ENCODE measurements at places on chromosomes 5 and 9. TPM values are rescaled to one million over a fixed set of nuclear protein-coding genes. Genes with fewer than 3 reads are reported as not detected.

DNA sequence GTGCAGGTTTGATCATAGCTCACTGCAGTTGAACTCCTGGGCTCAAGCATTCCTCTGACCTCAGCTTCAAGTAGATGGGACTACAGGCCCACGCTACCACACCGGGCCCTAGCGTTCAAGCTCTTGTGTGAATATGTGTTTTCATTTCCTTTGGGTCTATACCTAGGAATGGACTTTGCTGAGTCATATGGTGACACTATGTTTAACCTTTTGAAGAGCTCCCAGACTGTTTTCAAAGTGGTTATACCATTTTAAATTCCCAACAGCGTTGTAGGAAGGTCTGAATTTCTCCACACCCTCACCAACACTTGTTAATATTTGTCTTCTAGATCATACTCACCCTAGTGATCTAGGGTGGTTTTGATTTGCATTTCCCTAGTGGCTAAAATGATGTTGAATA lies 33.5 kb downstream of the FAF2 start:
- no peak for DNase-seq

Gene TRIM7
- 9.0 TPM for total RNA-seq

DNA sequence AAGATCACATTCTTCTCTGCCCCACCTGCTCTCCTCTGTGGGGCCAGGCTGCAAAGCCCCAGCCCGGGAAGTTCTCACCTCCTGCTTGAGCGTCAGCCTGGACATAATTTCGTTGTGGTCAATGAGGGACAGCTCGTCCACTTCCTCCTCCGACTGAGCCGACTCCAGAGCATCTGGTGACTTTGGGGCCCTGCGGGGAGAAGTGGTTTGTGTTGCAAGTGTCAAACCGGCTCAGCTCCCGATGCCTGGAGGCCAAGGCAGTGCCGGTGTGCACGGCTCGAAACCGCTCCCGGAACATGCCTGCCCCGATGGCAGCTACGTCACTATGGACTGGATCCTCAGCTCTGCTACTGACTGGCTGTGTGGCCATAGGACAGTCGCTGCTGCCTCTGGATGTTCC lies 52.8 kb downstream of the PRRT1B start:
- DNase-seq = peak; percentile 52

GRCh38 chr5:145568581-145568980 lies 266.6 kb downstream of the PRELID2 start:
- DNase-seq = no peak

Gene NKD2
- total RNA-seq = 4.4 TPM

- no peak for DNase-seq
Measured at GRCh38 chr5:73303148-73304079, 130.4 kb downstream of the TMEM174 start.

Gene TMEFF1
- 0.35 TPM for total RNA-seq

DNA sequence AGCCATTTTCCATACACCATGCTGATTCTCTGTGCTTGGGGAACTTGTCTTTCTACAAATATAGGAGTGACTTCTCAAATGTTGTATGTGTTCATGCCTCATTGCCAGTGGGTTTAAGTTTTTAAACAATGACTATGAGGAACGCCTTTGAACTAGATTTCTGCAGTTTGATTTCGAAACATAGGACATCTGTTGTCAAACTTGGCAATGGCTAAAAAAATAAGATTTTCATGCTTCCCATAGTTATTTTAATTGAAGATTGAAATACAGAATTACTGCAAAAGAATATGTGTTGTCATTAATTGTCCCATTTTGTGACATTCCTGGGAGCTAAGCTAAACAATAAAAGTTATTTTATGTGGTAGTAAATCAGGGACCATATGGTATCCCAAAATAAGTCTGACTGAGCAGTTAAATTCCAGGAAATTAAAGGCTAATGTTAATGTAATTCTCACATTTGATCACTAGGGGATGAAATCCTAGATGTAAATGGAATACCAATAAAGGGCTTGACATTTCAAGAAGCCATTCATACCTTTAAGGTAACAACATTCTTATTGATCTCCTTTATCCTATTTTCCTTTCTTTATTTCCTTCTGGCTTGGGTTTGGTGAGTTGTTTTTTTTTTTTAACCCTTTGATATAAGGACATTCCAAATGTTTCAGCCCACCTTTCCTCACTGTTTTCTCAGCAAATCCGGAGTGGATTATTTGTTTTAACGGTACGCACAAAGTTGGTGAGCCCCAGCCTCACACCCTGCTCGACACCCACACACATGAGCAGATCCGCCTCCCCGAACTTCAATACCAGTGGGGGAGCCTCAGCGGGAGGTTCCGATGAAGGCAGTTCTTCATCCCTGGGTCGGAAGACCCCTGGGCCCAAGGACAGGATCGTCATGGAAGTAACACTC lies 116.7 kb downstream of the GOLPH3 start:
- no peak for DNase-seq

Gene ARPC5L
- total RNA-seq = 41.6 TPM

DNA sequence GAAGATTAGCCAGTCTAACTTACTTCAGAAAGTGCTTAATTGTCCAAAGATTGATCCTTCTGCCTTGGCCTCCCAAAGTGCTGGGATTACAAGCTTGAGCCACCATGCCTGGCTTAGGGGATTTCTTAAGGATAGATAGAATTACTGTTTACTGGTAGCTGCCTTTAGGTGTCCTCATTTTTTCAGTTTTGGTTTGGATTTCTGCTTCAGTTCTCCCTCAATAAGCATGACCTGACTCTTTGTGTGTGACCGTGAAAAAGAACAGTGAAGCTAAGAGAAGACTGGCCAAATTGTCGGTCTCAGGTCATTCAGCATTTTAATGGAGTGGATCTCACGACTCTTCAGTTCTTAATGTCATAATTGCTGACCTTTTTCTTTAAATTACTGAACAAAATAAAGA lies 22.9 kb upstream of the CMYA5 start:
- no peak for DNase-seq

Gene DEPDC1B
- total RNA-seq = not detected

GRCh38 chr9:35306283-35306682 lies 144.5 kb downstream of the UNC13B start:
- DNase-seq = no peak

- DNase-seq = no peak
Measured at GRCh38 chr9:30258094-30258493, 2126.3 kb upstream of the ACO1 start.

DNA sequence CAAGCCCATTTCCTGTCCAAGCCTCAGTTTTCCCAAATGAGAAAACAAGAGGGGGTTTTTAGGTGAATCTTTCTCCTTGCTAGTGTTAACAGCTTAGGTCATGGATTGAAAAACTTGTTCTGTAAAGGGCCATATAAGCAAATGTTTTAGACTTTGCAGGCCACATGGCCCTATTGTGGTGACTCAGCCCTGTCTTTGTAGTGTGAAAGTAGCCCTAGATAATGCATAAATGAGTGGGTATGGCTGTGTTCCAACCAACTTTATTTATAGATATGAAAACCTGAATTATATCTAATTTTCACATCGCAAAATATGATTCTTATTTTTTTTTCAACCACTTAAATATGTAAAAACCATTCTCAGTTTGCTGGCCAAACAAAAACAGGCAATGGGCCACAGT lies 6.9 kb upstream of the BARX1 start:
- no peak for DNase-seq

Gene LPAR1
- 27.2 TPM for total RNA-seq

DNA sequence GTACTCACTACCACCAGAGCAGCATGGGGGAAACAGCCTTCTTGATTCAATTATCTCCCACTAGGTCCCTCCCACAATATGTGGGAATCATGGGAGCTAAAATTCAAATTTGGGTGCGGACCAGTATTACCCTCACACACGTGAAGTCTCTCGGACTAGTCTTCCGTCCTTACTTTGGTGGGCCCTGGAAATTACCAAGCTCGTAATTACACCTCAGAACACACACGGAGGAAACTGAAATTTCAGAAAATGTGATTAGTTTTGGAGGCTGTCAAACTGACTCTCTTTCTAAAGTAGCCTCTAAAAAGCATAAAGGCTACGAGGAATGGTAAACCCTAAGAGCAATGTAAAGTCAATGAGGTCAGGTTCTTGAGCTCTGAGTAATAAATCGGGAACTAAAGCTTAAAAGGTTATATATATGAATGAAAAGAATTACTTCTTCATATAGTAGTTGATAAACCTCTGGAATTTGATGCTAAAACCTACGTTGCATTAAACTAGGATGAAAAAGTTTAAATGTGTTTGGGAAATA lies 842 bp upstream of the FEM1C start:
- no peak for DNase-seq

GRCh38 chr9:121026260-121026691 lies 23.8 kb downstream of the C5 start:
- no peak for DNase-seq

GRCh38 chr5:17113174-17113958 lies 104.1 kb upstream of the BASP1 start:
- DNase-seq = no peak

GRCh38 chr5:152388610-152389009 lies 16.5 kb downstream of the NMUR2 start:
- no peak for DNase-seq

- no peak for DNase-seq
Measured at GRCh38 chr9:9771314-9771713, 841.5 kb downstream of the PTPRD start.

- no peak for DNase-seq
Measured at GRCh38 chr5:55860288-55860687, 9.1 kb downstream of the IL31RA start.

Gene MLANA
- total RNA-seq = not detected

GRCh38 chr5:59189472-59190244 lies 606.8 kb downstream of the RAB3C start:
- peak; percentile 29 for DNase-seq

DNA sequence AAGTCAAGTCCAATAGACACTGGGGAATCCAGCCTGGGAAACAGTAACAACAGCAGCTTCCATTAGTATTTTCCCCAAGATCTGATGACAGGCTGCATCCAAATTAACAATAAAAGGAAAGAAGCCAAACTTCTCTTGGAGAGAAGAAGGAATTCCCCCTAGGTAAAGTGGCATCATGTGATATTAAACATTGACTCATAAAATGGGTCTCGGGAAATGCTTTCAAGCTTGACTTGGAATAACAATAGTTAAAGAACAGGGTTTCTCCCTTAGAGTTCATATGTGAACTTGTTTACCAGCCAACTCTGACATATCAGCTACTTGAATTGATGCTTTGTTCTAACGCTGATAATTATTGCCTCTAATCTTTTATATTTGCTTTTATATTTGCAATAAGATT lies 45.4 kb downstream of the ENTREP1 start:
- no peak for DNase-seq

- DNase-seq = no peak
Measured at GRCh38 chr9:129900263-129901027, 65.2 kb downstream of the USP20 start.

GRCh38 chr5:59999056-59999455 lies 105.5 kb upstream of the PDE4D start:
- no peak for DNase-seq

DNA sequence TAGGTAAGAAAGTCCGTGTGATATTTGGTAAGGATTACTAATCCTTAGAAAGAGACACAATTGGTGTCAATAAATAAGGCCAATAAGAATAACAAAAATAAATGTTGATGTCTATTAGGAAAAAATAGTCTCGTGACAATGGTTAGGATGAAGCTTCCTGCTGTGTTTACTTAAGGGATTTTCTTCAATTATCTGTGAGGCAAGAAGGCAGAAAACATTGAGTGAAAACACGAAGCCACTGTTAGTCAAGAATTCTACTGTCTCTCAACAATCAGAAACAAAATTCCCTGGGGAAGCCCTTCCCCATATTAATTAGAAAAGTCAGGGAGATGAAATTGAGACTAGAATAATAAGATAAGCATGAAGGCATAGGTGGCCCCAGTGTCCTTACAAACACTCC lies 149.0 kb downstream of the SYK start:
- DNase-seq = no peak

DNA sequence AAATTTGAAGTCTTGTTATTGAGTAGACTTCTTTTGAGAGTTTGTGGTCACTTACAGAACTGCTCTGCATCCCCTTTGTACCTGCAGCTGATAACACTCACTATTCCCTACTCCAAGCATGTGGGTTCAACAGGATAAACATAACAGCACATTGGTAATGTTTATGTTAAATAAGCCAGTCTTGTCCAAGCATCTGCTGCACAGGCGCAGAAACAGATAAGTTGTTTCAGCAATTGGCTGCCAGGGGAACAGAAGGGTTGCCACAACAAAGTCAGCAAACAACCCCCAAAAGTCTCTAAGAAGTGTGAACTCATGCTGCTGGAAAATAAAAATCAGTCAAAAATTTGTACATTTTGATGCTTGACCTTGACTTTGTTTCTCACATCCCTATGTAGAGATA lies 174.6 kb downstream of the GDNF start:
- DNase-seq = no peak

DNA sequence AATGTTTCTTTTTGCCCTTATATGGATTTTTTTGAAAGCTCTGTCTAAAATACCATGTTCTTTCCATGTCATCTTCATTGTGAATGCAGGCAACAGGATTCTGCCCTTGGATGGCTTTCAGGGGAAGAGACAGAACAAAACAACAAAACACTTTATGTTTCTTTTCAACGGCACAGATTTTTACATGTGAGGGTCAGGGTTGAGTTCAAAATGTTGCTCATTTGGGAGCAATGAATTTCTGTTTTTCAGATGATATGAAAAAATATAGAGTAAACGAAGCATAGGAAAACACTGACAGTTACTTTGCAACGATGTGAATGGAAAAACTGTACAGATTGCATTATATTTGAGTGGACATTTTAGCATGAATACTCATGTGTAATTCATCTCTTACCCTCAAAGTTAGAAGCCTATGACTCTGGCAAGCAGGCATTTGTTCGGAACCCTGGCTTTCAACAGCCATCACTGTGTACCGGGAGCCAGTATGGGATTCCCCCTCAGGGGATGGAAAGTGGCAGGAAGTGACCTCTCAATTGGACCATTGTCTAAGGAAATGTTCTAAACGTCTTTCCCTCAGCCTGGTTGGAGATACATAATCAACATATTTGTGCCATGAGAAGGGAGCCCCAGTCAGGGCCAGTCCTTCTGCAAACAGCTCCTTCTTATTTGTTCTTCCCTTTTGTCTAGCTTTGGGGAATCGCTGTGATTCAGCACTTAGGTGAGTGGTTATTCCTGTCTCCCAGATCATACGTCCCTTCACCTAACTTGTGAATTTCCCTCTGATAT lies 153.9 kb upstream of the MEF2C start:
- no peak for DNase-seq

Gene ANKRD18B
- 1.1 TPM for total RNA-seq

Gene PCAT7
- total RNA-seq = not detected

DNA sequence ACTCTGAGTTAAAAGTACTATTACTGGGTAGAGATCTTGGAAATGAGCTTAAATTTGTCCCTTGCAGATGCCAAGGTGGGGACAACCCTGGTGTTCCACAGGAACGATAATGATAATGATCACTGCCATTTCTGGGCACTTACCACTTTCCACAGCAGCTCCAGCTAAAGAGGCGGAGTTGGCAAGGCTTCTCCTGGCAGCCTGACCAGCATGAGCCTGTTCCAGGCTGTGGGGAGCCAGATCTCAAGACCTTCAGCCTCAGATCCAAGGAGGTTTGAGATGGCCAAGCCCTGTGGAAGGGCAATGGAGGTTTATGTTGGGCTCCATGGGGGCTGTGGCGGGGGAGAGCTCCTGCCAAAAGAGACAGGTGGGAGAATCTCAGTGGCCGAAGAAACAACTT lies 244.9 kb upstream of the MVB12B start:
- DNase-seq = no peak

Gene ALDH7A1
- total RNA-seq = 24.7 TPM

All from left cardiac atrium (tissue), 4 donors.